ENCODE measurements at places on chromosomes 2 and 18.

DNA sequence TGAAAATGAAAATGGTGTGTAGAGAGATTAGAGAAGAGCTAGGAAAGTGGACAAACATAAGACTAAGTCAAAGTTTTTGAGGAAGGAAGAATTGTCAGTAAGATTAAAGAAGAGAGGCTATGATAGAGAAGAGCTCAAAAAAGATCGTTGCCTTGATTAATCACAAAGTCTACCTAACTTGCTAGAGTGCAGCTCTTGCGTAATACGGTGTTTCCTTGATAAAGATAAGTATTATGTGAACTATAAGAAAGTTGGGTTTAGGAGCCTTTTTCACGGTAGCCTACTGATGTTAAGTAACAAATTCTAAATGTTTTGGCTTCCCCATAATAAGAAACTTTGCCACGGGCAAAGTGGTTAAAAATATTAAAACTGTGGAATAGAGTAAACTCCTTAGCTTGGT, 226.4 kb upstream of the NRXN1 start:
- no peak for DNase-seq

DNA sequence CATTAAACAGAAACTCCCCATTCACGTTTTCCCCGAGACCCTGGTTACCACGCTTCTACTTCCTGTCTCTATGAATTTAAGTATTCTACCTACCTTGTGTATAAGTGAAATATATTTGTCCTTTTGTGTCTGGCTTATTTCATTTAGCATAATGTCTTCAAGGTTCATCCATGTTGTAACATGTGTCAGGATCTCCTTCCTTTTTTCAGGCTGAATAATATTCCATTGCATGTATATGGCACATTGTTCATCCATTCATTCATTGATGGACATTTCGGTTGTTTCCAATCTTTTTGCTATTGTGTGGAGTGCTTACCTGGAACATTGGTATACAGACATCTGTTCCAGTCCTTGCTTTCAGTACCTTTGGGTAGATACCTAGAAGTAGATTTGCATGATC, 18.2 kb upstream of the CABYR start:
- no peak for DNase-seq

DNA sequence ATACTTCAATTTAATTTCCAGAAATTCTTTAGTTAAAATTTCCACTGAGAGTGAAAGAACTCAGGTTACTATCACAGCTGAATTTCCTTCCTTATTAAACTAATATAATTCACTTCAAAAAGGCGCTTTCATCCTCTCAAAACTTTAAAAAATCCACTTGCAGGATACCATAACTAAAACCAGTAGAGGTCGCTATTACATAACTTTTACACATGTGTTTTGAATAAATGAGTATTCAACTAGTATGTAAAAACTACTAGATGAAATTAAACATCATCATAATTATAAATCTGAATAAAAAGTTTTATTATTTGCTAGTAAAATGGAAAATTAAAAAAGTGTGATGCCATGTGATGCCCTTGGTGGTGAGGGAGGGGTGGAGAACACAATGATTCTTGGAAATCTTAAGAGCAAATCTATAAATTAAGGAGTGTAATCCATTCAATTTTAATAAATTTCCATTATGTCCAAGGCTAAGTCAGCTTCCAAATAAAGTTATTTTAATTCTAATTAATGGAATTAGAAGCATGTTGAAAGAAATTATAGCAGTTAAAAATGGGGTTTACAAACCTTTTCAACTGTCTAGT, 61.4 kb downstream of the SOS1 start:
- DNase-seq = no peak

GRCh38 chr2:26429779-26430578, 28.3 kb downstream of the DRC1 start:
- DNase-seq = no peak

GRCh38 chr2:111178730-111179405, 58.2 kb downstream of the BCL2L11 start:
- no peak for DNase-seq

- no peak for DNase-seq
Observed at GRCh38 chr2:104868505-104868866, 14.6 kb downstream of the POU3F3 start.

DNA sequence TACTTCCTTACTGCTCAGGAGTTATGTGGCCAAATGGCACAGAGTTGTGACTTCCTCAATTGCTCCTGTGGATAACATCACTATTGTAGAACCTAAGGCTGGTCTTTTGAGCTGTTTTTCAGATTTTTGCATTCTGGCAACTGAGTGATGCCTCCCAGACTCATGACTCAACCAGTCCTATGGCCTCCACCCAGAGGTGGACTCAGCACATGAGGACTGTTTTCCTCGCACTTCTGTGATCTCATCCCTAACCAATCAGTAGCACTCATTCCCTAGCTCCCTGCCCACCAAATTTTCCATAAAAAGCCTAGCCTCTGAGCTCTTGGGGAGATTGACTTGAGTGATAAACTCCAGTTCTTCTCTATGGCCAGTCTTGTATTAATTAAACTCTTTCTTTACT, 407.9 kb upstream of the TNP1 start:
- no peak for DNase-seq

GRCh38 chr2:176747506-176747905, 465.1 kb upstream of the HNRNPA3 start:
- DNase-seq = no peak

DNA sequence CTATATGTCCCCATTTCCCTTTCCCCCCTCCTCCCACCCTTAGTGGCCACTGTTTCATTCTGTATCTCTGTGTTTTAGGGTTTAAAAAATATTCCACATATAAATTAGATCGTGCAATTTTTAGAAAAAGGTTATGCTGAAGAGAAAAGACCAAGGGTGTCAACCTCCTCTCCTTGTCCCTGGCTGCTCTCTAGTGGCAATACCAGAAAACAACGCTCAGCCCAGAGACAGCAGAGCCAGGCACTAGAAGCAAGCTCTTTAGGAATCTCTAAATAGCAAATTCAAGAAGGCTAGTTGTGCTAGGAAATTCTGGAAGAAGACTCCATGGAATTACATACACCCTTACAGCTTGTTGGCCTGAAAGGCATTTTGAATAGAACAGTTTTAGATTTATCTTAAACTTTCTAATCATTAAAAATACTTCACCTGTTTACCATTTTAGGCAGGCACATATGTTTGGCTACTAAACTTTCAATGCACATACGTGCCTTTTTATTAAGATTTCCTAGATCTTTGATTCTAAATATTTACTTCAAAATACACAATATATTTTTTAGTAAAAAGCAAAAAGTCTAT, 35.1 kb upstream of the RASGRP3 start:
- DNase-seq = peak; percentile 35

DNA sequence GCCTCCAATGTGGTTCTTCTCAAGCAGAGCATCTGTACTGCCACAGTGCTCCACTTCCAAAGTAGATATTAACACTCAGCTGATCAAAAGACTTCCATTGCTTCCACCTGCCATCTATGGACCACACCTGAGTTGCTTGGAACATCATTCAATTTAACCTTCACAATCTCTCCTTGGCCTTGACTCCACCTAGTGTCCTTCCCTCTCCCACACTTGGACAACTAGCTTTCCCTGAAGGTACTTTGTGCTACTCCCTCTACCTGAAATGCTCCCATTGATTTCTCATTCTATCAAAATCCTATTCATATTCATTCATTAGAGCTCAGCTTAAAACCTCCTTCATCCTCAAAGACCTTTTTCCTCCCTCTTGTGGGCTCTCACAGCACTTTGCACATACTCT, 48.7 kb downstream of the SOWAHC start:
- no peak for DNase-seq

DNA sequence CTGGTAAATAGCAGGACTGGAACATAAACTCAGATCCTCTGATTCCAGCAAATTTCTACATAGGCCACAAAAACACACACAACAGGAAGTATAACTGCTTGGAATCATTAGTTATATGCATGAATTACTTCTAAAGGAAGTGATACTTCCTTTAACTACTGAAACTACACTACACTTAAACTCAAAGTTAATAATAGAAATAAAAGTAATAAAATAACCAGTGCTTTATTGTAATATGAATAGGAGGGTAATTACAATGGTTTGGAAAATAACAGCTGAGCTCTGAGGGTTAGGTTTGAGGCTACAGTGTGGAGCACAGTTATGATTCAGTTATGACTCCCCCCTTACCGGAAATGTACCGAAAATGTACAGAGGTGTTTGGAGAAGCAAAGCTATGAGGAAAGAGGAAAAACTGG, 18.5 kb upstream of the POLI start:
- no peak for DNase-seq

- no peak for DNase-seq
Observed at GRCh38 chr18:11487390-11487789, 122.0 kb upstream of the SLC35G4 start.

GRCh38 chr2:138707392-138708074, 72.7 kb downstream of the NXPH2 start:
- DNase-seq = no peak

GRCh38 chr2:232892221-232892620, 22.2 kb downstream of the SNORC start:
- no peak for DNase-seq

- no peak for DNase-seq
Observed at GRCh38 chr2:45826460-45826859, 175.0 kb downstream of the PRKCE start.

DNA sequence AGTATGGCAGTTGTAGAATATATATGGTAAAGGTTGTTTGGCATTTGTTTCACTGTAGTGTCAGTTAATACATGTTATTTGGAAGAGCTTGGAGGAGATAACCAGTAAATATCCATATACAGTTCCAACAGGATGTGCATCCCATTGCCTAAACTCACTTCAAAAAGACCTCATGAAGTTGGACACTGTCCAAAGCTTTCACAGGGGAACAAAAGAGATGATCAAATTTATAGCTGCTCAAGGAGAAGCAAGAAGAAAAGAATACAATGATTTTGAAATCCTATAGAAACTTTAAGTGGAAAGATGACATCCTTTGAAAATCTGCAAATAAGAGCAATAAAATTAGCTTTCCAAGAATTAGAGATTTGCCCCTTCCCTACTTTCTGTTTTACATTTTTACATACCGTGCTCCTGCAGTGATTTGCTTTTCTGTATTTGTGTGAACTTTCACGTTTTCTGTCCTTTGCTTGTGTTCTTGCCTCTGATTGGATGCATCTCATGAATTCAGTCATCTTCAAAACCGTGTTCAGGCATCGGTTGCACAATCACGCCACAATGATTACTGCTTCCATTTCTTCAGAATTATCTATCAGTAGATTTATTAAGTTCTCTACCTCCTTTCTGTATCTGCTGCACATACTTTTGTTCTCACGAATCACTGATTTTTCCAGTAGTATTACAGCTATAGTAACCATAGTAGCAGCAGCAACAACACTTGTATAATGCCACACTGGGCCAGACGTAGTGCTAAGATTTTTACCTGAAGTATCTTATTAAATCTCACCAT, 83.8 kb downstream of the PARD3B start:
- DNase-seq = no peak

GRCh38 chr2:240060977-240061591, 7.8 kb upstream of the OR6B3 start:
- peak; percentile 21 for DNase-seq

DNA sequence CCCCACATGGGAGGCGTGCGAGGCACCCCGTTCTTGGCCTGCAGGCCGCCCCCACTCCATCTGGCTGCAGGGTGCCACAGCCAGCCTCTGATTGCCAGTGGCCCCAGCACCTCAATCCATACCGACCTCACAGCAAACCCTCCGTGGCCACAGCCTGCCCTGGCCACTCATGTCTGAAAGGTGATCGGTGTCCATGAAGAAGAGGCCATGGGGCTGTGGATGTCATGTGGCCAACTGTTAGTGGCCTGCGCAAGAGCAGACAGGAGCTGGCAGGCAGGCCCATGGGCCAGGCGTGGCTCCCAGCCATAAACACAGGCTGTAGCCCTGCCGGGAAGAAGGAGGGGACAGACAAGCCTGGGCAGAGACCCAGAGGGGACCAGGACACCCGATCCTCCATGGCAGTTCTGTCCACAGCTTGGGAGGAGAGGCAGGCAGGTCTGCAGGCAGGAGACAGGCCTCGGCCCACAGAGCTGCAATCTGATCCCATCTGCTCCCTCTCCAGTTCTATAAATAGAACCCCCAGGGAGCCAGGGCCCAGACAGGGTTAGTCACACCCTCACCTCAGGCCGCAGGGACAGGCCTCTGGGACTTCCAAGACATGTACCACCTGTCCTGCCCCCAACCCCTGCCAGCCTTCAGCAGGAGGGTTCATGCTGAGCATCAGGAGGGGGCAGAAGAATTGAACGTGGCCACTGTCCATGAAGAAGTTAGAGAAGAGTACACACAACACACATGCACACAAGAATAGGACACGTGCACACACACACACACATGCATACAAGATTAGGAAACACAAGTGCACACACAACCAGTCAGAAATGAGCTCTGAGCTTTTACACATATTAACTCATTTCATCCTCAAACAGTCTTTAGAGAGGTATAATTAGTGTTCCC, 16.9 kb downstream of the STEAP3 start:
- DNase-seq = no peak

DNA sequence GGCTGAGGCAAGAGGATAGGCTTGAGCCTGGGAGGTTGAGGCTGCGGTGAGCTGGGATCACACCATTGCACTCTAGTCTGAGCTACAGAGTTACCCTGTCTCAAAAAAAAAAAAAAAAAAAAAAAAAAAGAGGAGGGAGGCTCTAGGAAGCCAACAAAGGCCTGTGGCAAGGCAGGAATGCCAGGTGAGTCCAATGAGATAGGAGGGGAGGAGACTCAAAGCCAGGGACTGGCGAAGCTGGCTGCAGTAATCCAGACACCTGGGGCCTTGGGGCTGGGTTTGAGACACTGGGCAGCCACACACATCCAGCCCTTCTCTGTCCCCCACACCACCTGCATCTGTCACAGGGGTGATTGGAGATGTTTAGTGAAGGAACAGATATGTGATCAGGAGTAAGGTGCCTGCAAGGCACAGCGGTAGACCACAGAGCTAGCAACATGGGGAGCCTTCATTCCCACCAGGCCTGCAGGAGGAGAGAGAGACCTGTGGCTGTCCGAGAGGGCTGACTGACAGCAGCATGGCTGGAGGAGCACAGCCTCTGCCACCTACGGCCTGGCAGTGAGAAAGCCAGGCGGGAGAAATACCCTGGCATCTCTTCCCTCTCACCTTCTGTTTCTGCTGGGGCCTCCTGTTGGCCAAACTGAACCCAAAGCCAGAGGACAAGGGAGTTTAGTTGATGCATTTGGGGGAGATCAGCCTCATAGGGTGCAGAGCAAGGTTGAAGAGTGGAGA, 9.5 kb downstream of the CHPF start:
- DNase-seq = no peak

DNA sequence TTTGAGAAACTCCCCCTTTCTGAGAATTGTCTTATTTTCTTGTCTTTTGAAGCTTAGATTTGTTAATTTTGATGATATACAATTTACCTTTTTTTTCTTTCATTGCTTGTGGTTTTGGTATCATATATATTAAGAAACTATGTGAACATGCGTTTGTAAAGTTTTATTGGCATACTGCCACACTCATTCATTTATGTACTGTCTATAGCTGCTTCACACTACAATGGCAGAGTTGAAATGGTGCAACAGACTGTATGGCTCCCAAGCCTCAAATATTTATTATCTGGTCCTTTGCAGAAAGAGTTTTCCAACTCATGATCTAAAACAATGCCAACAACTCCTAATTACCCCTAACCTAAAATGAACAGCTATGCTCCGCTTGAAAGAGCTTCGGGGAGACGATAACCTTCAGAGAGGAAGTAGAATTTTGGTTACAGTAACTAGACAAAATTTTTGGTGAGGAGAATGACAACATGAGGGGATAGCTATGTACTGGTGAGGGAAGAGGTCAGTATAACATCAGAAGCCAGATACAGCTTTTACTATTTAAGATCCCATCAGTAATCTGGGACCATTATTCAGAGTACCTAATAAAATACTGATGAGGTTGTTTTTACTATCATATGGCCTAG, 16.1 kb downstream of the PPP3R1 start:
- no peak for DNase-seq

GRCh38 chr2:38560092-38560491, 42.6 kb downstream of the HNRNPLL start:
- no peak for DNase-seq

Measured in activated gamma-delta T cell treated with anti-CD3 and anti-CD28 coated beads, Interleukin-2, amount 50 U/mL, for 16 hours (primary cell).